Activated T-helper 2 cell treated with anti-CD3 and anti-CD28 coated beads, Interferon-gamma antibody, Interleukin-2, Interleukin-4, amounts not matched to agents 10 μg/mL and 5 μg/mL and 100 μg/mL, durations not matched to agents 14 hours and 24 hours and 36 hours (primary cell): ENCODE measurements at places on chromosomes 4 and X. TPM values are rescaled to one million over a fixed set of nuclear protein-coding genes. Genes with fewer than 3 reads are reported as not detected.

BTK gene
- total RNA-seq, result 0.11 and 0.25 TPM in 2 replicates

MAOB gene
- total RNA-seq, result 10.3 and 11.6 TPM in 2 replicates

PRR32 gene
- not detected in 2 replicates for total RNA-seq

SPANXA2 gene
- total RNA-seq, result not detected in 2 replicates

TMEM156 gene
- total RNA-seq, result 17.6 and 17.8 TPM in 2 replicates

ASB9 gene
- total RNA-seq, result 0.11 and 0.78 TPM in 2 replicates

TIGD2 gene
- total RNA-seq, result 2.6 and 3.0 TPM in 2 replicates

MAMLD1 gene
- 12.9 and 18.4 TPM in 2 replicates for total RNA-seq

CD38 gene
- total RNA-seq, result 75.3 and 87.1 TPM in 2 replicates
